ENCODE measurements at places on chromosomes 16 and 17.

DNA sequence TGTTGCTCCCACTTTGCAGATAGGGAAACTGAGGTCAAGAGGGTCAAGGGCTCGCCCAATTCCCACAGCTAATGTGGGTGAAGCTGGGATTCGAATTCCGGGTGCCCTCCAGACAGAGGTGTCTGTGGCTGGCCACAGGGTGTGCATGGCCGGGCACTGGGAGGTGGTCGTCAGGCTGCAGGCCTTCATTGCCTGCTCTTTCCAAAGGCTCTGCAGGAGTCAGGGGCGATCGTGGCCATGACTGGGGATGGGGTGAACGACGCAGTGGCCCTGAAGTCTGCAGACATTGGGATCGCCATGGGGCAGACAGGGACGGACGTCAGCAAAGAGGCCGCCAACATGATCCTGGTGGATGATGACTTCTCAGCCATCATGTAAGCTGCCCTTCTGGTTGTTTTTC is 49.8 kb downstream of the MEAK7 start:
- DNase-seq = no peak

DNA sequence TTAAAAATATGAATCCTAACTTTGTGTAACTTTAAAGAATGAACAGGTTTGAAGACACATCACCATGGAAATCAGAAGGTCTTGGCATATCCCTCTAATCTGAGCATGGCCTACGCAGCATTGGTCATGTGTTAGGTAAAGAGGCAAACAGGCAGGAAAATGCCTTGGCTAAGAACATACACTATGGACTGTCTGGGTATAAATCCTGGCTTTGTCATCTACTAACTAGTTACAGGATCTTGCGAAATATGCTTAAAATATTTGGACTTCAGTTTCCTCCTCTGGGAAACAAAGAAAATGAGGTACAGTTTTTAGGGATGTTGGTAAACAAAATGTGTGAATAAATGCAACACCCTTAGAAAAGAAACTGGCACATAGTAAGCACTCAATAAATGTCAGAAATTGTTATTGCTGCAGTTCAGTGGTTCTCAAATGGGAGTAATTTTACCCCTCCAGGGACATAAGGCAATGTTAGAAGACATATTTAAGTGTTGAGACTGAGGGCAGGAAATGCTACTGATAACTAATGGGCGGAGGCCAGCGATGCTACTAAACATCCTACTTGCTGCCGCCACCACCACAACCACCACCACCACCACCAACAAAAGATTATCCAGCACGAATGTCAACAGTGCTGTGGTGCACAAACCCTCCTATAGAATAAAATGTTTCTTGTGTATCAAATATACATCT is 770.8 kb upstream of the SOX9 start:
- DNase-seq = no peak

DNA sequence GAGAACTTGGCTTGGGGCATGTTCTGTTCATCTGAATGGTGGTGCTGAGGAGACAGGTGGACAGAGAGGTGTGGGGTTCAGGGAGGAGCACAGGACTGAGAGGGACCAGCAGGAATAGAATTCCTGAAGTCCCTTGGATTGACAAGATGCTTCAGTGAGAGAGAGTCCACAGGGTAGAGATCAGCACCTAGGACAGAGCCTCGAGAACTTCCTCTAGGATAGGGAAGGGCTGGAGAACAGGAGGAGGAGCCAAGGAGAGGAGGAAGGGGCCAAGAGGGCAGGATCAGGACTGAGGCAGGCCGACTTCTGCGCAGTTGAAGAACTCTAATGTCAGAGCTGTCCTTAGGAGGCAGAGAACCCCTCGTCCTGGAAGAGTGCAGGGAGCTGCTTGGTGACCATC is 138.4 kb downstream of the PRKCB start:
- DNase-seq = no peak

- no peak for DNase-seq
Observed at GRCh38 chr17:80246726-80247125, 13.9 kb upstream of the RNF213 start.

DNA sequence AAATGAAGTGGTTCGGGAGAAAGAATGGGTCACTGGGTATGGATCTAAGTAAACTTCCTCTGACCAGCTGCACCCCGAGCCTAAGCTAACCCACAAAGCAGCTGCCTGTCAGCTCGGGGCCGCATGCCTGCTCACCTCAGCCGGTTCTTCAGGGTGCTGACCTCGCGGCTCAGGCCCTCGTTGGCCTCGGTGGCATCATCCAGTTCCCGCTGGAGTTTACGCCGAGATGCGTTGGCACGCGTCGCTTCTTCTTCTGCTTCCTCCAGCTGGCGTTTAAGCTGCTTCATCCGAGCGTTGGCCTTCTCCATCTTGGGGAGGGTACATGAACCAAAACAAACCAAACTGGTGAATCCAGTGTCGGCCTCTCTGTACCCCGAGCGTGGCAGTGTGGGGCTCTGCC is 41.1 kb downstream of the NDEL1 start:
- no peak for DNase-seq

GRCh38 chr17:51261024-51261963 is 948 bp downstream of the UTP18 start:
- no peak for DNase-seq

DNA sequence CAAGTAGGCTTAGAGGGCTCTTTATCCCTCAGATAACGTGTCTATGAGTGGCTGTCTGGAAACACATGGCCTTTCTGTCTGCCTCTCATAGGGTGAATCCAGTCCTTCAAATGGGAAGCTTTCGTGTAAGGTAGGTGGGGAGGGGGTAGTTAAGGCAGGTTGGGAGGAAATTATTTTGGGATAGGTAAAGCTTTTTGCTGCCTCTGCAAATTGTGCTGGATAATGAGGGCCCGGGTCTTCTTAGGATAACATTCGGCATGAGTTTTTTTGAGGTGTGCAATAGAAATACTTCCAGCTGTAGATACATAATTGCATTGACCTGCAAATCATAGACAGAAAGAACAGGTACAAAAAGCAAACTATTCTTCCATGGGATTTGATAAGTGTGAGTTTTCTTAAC is 189.7 kb downstream of the PRKCA start:
- no peak for DNase-seq

GRCh38 chr17:48930435-48930873 is 14.2 kb downstream of the SNF8 start:
- DNase-seq = no peak

DNA sequence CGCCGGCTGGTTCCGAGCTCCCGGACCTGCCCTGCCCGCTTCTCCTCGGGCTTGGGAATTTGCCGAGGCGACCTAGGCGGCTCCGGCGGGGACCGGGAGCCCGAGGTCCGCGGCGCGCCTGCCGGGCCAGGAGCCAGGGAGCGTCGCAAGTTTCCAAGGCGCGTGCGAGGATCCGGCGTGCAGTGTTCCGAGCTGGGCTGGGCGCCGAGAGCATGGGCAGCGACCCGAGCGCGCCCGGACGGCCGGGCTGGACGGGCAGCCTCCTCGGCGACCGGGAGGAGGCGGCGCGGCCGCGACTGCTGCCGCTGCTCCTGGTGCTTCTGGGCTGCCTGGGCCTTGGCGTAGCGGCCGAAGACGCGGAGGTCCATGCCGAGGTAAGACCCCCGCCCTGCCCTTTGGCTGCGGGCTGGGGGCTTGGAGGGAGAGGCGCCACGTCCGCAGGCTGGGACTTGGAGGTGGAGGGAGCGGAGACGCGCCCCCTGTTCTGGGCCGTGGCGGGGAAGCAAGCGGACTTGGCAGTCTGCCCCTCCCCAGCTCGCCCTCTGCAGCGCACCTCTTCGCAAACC is 668 bp downstream of the MMP15 start:
- DNase-seq = no peak

Measured in activated CD4-positive, alpha-beta T cell treated with anti-CD3 and anti-CD28 coated beads, Interleukin-2, amount 50 U/mL, for 24 hours (primary cell).